G401 (cell line): ENCODE measurements at places on chromosomes 12 and 14.

- peak; percentile 83 for DNase-seq
Observed at GRCh38 chr12:44158746-44159145, 322.9 kb downstream of the TMEM117 start.

GRCh38 chr12:170371-171225 is 43.4 kb downstream of the SLC6A12 start:
- DNase-seq, result no peak

GRCh38 chr14:57085043-57085442 is 183.7 kb downstream of the EXOC5 start:
- DNase-seq, result peak; percentile 69

DNA sequence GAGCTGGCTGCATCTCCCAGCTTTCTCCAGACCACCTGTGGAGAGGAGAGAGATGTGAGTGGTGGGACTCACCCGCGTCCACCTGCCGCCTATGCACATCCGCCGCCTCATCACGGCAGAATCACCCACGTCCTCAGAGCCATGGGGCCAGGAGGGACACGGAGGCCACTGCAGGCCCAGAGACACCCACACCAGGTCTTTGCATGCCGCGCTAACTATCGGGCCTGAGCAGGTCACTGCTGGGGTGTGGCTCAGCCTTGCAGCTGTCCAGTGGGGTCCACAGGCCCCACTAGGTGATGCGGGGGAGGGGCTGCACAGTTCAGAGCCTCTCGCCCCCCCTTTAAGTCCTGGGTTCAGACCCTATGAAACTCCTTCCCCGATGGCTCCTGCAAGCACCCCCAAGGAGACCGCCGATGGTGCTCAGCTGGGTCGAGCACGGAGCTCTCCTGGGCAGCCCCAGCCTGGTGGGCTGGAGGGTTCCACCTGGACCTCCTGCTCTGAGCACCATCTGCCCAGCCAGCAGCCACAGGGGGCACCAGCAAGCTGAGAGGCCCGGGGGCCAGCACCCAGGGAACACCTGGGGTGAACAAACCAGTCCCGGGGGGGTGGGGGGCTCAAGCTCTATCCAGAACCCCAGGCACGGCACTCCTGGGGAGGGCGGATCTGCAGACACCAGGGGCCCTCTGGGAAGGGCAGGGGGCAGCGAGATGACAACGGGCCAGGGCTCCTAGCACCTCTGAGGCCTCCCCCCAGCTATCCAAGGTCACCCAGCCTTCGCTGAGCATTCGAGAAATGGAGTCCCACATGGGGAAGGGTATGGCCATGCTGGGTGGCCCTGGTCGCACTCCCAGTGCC is 34.3 kb downstream of the CCNK start:
- no peak for DNase-seq

- no peak for DNase-seq
Observed at GRCh38 chr14:44763356-44763755, 198.4 kb downstream of the KLHL28 start.

DNA sequence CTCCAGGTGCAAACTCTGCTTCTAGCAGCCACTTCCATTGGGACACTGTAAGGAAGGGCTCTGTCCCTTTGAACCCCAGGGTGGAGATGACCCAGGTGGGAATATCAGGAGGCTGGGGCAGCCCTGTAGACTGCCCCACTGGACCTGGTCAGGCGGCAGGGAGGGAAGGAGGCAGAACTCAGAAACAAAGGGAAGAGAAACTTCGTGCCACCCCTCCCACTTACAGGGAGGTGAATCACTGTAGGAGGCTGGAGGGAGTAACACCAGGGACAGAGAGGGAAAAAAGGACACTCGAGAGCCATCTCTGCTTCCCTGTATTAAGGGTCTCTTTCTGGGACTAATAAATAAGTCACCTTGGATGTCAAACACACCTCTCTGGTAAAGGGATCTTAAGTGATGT is 37.4 kb downstream of the ISCA2 start:
- DNase-seq, result no peak

DNA sequence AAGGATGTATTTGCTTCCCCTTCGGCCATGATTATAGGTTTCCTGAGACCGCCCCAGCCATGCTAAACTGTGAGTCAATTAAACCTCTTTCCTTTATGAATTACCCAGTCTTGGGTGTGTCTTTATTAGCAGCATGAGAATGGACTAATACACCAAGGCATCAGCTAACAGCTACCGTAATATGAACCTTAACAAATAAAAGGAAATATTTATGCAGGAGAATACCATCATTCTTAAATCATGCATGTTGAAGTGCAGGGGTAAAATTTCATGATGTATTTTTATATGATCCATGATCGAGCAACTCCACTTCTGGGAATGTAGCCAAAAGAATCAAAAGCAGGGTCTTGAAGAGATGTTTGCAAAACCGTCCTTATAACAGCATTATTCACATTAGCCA is 379.0 kb downstream of the NPAS3 start:
- DNase-seq, result no peak

- DNase-seq, result no peak
Observed at GRCh38 chr12:30934811-30935210, 8.3 kb downstream of the TSPAN11 start.

GRCh38 chr12:111887926-111888745 is 46.1 kb downstream of the MAPKAPK5 start:
- no peak for DNase-seq

GRCh38 chr12:6960593-6961277 is 9.6 kb downstream of the PTPN6 start:
- no peak for DNase-seq

GRCh38 chr12:93536766-93537488 is 35.5 kb upstream of the SOCS2 start:
- DNase-seq, result peak; percentile 13

DNA sequence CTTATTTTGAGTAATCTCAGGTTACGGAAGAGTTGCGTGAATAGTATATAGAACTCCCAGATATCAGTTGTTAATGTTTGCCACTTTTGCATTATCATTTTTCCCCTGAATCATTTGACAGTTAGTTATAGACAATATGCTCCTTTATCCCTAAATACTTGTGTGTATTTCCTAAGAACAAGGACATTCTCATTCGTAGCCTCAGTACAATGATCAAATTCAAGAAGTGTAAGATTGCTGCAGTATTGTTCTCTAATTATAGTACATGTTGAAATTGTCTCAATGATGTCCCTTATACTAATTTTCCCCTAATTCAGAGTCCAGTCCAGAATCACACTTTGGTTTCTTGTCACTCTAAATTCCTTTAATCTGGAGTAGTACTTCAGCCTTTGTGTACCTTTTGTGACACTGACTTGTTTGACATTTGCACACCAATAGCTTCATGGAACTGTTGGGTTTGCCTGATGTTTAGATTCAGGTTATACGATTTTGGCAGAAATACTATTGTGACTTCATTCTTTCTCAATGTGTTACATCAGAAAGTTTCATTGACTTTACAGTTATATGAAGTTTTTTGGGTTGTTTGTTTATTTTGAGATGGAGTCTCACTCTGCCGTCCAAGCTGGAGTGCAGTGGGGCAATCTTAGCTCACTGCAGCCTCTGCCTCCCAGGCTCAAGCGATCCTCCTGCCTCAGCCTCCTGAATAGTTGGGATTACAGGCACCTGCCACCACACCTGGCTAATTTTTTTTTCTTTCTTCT is 13.1 kb downstream of the DYNC1H1 start:
- DNase-seq, result no peak

GRCh38 chr12:4595881-4596280 is 33.9 kb downstream of the DYRK4 start:
- no peak for DNase-seq

GRCh38 chr14:100018482-100018881 is 46.7 kb upstream of the EVL start:
- no peak for DNase-seq

- no peak for DNase-seq
Observed at GRCh38 chr12:116187151-116187511, 90.4 kb downstream of the MED13L start.

DNA sequence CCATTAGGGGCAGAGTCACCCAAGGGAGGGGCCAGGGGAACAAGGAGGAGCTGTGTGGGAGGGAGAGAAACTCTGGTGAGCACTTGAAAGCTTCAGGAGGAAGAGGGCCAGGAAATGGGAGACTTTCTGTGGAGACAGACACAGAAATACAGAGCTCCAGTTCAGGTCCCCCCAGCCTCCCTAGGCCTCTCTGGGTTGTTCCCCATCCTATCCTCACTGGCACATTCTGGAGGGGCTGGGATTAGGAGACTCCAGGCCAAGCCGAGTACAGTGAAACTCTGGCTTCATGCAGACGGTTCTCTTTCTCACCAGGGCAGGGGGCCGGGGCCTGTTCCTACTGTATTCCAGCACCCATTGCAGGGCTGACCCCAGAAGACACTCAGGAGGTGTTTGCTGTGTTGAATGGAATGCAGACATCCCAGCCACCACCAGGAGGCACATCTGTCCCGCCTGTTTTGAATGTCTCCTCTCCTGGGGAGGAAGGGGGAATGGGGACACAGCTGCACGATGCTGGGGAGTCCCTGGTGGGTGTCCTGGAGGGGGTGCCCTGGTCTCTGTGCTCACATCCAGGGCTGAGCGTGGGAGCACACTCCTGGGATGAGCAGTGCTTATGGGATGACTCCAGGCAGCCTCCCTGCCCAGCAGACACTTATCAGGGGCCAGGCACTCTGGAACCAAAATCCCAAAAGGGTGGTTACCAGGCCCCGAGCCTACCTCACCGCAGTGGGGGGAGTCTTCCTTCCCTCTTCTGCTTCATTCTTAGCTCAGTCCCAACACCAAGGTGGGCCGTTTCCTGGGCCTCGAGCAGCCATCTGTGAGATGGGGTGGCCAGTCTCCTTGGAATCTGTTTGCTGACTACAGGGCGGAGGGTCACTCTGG is 5.5 kb upstream of the KRT84 start:
- no peak for DNase-seq
